Stimulated activated CD8-positive, alpha-beta memory T cell treated with anti-CD3 and anti-CD28 coated beads, Interleukin-2, amount 100 ng/mL, for 1 hour (primary cell): ENCODE measurements at places on chromosomes 16 and 17.
A peak's percentile ranks its signal among the peaks of the same experiment; 100 is the strongest.

DNA sequence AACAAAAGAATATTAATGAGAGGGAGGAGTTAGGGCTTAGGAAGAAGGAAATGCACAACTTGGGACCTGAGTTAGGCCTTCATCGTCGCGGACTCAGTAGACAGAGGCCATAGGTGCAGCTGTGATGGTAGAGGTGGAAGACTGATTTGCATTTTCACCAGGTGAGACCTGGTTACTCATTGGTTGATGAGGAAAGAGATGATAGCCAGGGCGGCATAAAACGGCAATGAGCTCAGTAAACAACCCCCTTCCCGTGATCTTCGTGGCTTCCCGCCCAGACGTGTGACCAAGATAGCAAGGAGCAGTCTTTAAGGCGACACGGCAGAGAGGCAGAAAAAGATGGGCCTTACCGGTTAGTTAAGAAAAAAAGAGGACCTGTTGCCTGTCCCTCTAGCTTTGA lies at the start of gene TMC5:
TSS of gene TMC5 (plus strand) at position 244 of the 400 bp plus-strand sequence. CDS start 22,156 bp downstream, outside the sequence.
- DNase-seq, result no peak

DNA sequence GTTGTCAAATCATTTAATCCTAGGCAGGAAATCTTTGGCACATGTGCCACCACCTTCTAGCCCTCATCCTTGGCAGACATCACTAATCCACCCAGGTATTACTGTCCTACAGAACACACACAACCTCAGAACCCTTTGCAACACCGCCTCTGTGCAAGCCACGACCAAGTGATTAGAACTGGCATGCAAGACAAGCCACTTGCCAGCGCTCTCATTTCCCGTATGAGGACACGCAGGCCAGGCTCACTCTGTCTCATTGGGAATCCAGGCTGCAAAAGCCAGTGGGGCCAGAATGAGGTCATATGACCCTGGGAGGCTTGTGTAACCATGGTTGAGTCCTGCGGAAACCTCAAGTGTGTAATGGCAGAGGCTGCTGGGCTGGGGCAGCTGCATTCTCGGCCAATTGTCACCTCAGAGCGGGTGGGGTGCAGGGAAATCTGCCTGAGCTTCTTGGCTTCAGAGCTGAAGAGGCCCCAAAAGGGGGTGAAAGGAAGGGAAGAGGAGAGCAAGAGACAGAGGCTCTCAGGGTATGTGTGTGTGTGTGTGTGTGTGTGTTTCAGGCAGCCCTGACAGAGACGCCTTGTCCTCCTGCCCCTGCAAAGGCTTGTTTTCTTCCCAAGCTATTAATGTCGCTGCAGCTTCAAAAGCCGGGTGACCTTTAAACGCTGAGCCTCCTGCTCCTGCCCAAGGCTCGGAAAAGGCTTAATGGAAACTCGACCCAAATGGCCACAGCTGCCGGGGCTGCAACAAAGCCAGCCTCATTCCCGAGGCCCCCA lies 43.2 kb upstream of the MRPS23 start:
- DNase-seq, result no peak

DNA sequence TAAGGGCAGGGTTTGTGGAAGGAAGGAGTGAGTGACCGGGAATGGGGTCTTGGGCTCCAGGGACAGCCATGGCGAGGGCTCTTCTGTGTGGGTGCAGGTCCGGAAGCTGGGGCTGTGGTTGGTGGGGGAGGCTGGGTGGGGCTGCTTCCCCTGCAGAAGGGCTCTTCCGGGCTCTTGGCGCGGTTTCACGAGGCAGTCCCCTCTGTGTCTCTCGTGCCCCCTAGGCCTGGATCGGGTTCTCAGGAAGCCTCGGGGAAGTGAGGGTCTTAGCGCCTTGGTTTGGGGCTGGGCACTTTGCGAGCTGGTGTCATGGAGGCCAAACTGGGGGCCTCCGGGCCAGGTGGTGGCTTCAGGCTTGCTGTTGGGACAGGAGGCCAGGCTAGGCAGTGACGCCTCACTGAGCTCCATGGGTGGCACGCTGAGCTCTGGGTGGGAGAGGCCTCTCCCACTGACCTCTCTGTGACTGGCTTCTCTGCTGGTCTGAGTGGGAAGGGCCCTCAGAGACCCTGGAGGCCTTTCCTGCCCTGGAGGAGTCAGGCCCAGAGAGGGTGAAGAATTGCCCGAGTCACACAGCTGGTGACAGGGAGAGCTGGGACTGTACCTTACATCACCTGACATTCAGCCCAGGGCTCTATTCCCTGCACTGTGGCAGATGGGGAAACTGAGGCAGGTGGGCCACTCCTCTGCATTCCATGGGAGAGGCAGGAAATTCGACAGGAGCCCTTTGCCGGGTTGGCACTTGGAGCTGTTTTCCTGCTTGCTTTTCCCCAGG lies 8.2 kb downstream of the ADCY7 start:
- DNase-seq, result peak; percentile 33

DNA sequence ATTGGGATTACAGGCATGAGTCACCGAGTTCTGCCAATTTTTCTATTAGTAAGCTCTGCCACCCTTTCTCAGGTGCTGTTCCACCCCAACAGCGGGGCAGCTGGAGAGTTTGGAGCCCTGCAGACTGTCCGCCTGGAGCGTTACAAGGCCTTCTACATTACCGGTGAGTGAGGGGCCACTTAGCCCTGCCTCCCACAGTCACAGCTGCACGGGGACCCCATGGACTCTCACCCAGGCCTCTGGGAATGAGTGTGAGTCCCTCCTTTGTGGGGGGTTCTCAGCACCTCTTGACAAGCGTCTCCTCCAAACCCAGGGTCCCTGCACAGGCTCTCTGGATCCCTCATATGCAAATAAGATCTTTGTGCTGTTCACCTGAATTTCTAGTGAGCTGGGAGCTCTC lies 56.0 kb downstream of the WIPI1 start:
- no peak for DNase-seq

- peak; percentile 26 for DNase-seq
These were observed 2.8 kb upstream of the XAF1 start for GRCh38 chr17:6753006-6753445.

GRCh38 chr17:57634713-57635465 lies 110.2 kb downstream of the CCDC182 start:
- DNase-seq, result no peak
